Pulmonary artery endothelial cell (primary cell): ENCODE measurements at places on chromosomes 16 and 17. TPM values are rescaled to one million over a fixed set of nuclear protein-coding genes. Genes with fewer than 3 reads are reported as not detected.

CLEC19A gene
- total RNA-seq: not detected in 2 replicates

TEKT3 gene
- total RNA-seq: not detected in 2 replicates

C16orf92 gene
- not detected in 2 replicates for total RNA-seq

MOSMO gene
- total RNA-seq: 25.4 and 26.3 TPM in 2 replicates

CPHXL2 gene
- not detected in 2 replicates for total RNA-seq

CDH13 gene
- total RNA-seq: 62.3 and 138 TPM in 2 replicates

ITGA2B gene
- total RNA-seq: 0.13 and 0.39 TPM in 2 replicates

DPEP3 gene
- not detected in 2 replicates for total RNA-seq

NT5M gene
- 0.63 and 2.6 TPM in 2 replicates for total RNA-seq

DNA sequence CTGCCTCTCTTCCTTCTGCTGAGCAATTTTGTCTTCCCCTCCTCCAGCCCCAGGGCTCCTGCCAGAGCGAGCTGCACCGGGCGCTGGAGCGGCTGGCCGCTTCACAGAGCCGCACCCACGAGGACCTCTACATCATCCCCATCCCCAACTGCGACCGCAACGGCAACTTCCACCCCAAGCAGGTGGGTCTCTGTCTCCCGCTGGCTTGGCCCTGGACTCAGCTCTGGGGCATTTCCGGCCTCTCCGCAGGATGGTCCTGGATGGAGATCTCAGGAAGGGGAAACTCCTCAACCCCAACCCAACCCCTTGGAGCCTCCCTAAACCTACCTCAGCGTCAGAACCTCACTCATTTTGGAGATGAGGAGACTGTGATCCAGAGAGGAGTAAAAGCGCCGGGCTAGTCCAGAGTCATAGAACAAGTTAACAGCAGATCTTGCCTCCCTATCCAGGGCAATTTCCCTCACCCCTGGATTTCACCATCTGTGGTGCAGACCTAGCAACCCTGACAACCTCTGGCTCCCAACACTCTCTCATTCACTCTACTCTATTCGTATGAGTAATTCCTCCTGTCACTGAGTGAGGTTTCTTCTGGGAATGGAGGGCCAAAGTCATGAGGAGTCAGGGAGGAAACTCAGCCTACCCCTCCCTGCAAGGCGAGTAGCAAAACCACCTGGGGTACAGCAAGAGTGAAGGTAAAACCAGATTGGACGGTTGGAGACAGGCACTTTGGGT, 10.8 kb downstream of the IGFBP4 start:
- DNase-seq: no peak

GRCh38 chr17:35315283-35315682, 58.1 kb downstream of the SLFN11 start:
- no peak for DNase-seq

GRCh38 chr17:81118308-81119221, 46.7 kb upstream of the PVALEF start:
- DNase-seq: no peak

DNA sequence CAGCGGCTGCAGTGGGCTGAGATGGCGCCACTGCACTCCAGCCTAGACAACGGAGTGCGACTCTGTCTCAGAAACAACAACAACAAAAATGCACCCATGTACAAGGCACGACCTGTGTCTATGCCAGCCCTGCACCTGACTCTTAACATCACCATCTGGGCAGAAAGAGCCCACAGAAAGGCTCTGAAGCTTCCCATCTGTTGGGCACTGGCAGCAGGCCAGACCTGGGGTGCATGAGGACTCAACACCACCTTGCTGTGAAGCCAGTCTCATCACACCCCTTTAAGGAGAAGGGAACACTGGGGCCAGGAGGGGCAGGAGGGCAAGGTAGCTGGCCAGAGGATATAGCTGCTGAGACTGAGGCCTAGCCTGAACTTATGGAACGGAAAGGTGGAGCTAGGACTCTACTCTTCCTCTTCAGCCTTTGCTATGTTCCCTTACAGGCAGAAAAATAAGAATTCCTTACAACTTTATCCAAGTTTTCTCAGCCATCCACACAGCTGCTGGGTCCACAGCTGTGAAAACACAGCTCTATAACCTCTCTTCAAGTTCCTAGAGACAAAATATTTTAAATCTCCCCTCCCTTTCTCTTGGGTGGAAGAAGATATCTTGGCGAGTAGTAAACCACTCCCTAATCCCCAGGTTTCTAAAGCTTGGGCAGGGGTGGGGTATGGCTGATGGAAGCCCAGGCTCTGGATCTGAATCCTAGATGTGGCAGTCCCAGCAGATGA, 2.8 kb downstream of the ELOB start:
- DNase-seq: no peak

DNA sequence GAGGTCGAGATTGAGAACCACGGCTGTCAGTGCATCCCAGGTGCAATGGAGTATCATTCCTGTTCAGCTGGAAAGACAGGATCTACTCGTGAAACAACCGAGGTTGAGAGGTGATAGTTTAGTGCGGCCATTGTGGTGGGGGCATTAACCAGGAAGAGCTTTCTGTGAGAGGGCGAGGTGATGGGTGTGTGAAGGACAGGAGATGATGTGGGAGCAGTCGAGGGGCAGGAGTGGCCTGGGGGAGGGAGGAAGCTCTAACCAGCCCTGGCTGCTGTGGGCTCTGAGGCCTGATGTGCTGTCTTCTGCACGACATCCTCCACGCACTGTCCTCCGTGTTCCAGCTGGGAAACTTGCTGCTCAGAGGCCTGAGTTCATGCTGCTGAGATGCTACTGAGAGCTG, 22.0 kb downstream of the GOSR2 start:
- DNase-seq: no peak

GRCh38 chr17:73261952-73262675, 434 bp upstream of the CPSF4L start:
- no peak for DNase-seq

DNA sequence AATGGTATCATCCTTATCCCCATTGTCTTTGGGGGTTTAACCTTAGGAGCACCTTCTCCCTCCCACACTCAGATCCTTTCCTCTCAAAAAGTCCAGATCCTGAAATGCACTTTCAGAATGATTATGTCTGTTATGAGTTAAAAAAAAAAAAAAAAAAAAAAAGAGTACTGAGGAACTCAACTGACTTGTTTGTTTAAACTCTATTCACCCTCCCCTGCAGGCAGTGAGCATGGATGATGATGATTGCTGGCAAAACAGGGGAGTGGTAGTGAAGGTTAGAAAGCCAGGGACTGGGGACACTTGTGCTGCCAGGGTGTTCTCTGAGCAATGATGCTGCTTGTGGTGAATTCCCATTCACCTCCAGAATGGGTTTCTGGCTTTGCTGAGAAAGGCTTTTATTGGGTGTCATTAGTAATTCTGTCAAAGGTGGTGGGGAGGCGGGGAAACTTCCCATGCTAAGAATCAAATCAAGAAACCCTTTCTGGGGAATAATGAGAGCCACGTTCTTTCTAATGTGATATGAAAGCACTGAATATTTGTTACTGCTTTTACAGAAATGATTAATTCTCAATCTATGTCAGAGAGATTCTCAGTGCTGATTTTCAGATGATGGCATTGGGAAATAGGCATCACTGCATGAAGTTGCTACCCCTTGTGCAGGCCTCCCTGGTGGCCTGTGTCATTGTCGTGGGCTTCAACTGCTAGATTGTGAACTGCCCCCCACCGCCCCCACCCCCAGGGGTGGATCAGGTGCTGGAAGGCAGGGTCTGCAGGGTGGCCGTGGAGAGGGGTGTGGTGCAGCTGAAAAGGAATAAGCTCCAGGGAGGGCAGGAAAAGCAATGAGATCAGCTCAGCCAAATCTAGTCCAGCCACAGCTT, 14.1 kb downstream of the CCL4 start:
- no peak for DNase-seq

DNA sequence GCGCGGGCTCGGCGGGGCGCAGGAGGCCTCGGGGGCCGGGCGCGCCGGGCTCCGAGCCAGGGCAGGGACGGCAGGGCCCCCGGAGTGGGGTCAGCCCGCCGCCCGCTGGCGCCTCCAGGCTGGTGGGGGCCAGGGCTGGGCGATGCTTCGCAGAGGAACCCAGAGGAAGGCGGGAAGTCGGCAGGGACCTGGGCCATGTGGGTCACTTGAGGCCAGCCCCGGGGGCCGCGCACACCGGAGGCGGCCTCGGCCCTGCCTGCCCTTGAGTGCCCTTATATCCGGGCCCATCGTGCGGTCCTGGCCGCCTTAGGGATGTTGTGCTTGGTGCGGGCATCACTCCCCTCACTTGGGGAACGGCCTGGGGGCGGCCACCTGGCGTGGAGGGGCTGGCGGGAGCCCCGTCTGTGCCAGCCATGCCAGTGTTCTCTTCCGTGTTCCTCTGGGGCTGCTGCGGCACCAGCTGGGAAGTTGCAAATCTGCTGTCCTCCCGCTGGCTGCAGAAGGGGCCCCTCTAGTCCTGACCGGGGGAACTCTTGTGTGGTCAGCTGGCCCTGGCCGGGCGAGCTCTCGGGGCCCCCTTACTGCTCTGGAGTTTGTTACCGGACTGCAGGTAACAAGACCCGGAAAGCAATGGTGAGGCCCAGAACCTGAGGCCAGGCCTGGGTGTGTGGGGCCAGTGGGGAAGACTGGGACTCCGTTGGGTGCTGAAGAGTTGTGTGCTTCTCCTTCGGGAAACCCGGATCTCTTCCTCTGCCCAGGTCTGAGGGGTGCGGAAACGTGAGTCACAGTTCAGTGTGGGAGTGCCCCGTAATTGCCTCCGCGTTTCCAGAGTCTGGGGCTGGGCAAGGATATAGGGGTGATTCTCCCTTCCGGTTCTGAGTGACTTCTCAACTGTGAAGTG, 849 bp downstream of the CAPN15 start:
- DNase-seq: no peak

DNA sequence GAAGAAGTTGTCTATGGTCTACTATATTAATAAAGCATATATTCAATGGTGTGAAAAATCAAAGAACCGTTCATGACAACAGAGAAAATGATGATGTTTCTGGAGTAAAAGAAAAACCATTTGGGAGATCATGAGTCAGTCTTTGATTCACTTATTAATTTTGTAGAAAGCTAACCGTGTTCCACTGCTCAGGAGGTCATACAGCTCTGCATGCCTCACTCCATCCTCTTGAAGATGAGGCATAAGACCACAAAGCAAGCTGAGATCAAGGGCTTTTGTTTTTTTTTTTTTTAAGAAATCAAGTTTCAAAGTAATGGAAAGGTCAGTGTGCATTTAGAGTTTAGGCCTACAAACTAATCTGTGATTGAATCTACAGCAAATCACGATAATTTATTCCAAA, 206.4 kb downstream of the CEP112 start:
- no peak for DNase-seq

- DNase-seq: no peak
Measured at GRCh38 chr17:31283841-31284240, 13.2 kb downstream of the OMG start.

GRCh38 chr16:66478733-66479511, 51.8 kb downstream of the BEAN1 start:
- no peak for DNase-seq
